ENCODE measurements at places on chromosomes 4 and X.

DNA sequence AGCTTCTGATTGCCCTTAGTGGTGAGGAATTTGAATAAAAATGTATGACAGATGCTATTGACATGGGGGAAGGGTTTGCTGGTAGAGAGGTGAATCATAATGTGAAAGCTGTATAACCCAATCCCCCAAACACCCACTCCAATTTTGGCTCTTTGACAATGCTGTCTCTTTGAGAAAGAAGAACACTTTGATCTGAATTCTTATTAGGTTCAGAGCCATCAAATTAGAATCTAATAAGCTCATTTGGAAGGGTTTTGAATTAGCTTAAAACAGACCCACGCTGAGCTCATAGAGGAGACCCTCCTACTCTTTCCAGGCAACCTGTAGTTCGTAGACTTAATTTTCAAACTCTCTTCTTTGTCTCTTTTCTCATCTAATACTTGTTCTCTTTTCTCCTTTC lies 416.6 kb upstream of the ARX start:
- no peak for DNase-seq

- no peak for DNase-seq
Measured at GRCh38 chr4:6887591-6888371, 21.8 kb upstream of the TBC1D14 start.

- no peak for DNase-seq
Measured at GRCh38 chr4:7519638-7520376, 85.1 kb upstream of the PSAPL1 start.

DNA sequence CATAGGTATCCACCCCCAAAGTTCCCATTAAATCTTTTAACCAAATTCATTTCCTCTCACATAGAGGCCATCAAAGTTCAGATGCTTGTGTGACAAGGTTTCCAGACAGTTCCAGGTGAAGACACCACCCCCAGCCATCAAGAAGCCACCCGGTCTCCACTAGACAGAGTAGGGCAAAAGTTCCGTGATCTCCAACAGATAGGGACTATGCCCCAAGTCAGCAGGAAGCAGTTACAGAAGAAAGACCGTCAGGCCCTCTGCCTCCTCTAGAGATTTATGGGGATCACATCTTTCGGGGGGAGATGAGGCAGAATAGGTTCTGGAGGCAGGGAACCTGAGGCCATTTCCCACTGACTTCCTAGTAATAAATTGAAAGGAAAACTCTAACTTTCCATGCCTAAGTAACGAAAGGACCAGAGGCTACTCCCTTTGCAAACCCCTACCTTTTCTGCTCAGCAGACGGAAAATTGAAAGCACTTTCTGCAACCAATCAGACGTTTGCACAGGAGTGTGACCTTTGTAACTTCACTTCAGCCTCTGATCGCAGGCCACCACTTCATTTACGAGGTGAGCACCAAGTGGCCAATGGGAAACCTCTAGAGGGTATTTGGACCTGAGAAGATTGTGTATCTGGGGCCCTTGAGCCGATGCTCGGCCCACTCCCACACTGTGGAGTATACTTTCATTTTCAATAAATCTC lies 18.5 kb upstream of the ZNF280C start:
- DNase-seq, result no peak

GRCh38 chr4:128649161-128649560 lies 160.3 kb upstream of the JADE1 start:
- DNase-seq, result no peak

- DNase-seq, result no peak
Measured at GRCh38 chr4:123701131-123701575, 304.6 kb downstream of the SPRY1 start.

DNA sequence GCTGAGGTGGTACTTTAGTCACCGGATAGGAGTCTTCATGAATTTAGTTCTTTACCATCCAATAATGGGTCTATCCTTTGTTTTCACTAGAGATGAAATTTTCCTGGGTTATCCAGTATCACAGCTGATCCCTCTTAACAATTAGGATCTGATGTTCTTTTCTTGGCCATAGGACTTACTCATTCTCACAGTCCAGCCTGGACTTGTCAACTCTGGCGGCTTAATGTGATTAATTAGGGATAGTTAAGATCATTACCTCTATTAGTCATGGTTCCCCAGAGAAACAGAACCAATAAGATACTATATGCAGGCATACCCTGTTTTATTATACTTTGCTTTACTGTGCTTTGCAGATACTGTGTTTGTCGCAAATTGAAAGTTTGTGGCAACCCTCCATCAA lies 272.7 kb upstream of the FAT4 start:
- no peak for DNase-seq

GRCh38 chr4:94390804-94391410 lies 48.3 kb upstream of the HPGDS start:
- no peak for DNase-seq

- no peak for DNase-seq
Measured at GRCh38 chrX:111955901-111956300, 79.9 kb downstream of the TRPC5OS start.

- DNase-seq, result no peak
Measured at GRCh38 chr4:40164459-40164858, 32.4 kb upstream of the RHOH start.

GRCh38 chr4:139146926-139147629 lies 29.9 kb downstream of the ELF2 start:
- DNase-seq, result no peak

- DNase-seq, result no peak
Measured at GRCh38 chr4:86500527-86500926, 93.6 kb upstream of the PTPN13 start.

DNA sequence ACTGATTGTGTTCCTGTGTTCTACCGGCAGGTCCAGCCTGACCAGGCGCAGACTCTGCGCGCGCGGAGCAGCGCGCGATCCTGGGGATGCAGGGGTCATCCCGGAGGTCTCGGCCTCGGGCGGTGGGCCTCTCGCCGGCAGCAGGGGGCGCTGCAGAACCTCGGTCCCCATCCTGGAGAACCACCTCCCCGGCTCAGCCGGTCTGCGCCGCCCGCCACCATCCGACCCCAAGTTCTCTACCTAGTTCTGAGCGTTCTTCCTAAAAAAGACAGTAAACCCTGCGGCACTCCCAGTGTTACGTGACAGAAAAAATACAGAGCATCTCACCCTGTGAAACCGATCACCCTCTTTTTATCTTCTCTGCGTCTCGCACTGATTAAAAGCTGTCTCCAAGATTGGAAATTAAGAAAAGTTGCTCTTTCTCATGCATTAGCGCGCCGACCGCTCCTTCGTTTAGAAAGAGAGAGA lies 1.6 kb downstream of the TRPC3 start:
- peak; percentile 30 for DNase-seq

DNA sequence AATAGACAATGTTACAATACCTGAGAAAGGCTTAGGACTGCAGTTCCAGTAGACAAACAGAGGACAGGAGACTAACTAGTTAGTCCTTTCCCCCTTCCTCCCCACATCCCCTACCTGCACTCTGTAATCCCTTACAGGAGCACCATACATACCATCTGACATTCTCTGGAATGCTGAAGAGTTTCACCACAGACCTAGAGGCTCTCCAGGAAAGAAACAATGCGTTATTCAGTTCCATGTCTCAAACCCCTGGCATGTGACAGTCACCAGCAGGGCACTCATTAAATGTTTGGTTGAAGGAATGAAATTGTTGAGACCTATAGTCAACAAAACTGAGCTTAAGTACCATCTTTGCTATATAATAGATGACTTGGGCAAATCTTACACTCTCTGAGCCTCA lies 100.2 kb upstream of the USP38 start:
- no peak for DNase-seq

DNA sequence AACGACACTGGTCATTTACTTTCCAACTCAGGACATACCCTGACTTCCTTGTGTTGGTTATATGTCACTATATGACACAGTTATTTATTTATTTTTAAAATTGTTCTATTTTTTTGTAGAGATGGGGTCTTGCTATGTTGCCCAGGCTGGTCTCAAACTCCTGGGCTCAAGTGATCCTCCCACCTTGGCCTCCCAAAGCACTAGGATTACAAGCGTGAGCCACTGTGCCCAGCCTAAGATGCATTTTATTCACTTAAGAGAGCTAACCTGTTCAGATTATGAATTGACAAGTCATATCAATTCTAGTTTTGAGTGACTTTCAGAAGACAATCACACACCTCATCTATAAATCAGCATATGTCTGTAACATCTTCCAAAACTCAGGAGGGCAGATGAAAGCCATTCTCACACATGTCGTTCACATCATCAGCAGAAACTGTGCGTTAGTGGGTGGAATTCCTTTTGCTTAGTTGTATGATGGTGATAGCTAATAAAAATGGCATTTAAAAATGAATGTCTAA lies 9.4 kb upstream of the RHOH start:
- DNase-seq, result no peak

DNA sequence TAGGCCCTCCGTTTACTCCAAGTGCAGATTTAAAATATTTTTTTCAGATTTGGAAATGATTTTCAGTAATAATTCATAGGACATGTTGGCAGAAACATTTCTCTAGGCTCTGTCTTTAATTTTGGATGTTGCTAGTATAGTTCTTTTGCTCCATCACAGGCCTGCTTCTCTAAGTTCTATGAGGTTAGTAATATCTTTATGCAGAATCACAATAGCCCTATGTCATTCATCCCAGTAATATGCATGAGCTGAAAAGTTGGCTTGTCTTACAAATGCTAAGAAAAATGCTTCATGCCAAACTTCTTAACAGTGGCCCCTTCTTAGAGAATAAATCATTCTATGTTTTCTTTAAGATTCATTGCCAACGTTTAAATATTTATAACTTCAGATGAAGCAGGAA lies 148.3 kb upstream of the TLL1 start:
- no peak for DNase-seq

GRCh38 chrX:54921427-54922021 lies 900 bp downstream of the TRO start:
- DNase-seq, result peak; percentile 71

- no peak for DNase-seq
Measured at GRCh38 chr4:168859888-168860694, 150.0 kb downstream of the CBR4 start.

DNA sequence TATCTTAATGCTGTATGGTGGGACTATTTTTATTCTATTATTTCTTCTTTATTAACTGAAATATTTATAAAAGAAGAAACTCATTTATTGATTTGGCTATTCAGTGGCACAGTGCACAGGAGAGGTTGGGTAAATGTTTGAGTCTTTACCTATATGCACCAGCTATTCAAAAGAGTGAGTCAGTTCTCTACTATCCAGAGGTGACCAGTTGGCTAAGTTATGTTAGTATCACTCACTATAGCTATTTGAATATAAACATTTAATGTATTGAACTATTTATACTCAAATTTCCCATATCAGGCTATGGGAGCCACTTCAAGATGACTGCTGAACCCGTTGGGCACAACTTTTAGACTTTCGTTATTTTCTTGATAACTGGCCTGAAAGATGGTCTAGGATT lies 106.1 kb upstream of the VEGFC start:
- DNase-seq, result no peak

DNA sequence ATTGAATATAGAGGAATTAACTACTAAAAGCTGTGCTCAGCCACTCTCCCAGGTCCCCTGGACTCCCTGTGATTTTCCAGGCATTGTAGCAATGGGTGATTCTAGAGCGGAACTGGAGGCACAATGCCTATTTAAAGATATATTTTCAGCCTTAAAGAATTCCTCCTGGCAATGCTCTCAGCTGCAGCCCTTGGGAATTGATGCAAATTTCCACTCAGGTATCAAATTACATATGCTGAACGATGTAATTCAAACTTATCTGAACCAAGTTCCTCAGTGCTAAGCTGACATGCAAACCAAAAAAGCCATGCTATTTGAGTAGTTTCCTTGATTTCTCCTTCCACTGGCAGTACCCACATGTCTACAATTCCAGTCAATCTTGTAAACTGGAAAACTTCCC lies 86.3 kb upstream of the GABRA3 start:
- DNase-seq, result no peak

GRCh38 chrX:139972629-139973624 lies 7.6 kb upstream of the CXorf66 start:
- DNase-seq, result no peak

DNA sequence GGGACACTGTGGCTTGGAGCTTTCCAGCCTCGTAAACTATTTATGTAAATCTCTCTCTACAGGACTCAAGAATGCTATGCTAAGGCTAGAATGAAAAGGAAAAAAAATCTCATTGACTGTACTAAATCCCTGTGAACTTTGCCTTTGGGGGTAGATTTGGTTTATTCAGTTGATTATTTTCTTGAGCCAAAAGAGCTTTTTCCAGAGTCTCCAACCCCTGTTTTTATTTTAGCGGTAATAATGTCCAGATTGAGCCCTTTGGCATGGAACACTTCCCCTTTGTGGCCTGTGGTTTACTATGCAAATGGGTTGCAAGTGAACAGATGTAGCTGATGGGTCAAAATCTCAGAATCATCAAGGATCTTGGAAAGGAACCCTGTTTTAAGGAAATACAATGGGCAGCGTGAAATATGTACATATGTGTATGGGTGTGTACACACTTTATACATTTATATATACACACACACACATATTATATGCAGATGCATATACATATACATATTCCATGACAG lies 72.9 kb downstream of the FAM9B start:
- DNase-seq, result no peak

GRCh38 chrX:6738518-6739470 lies 203.9 kb upstream of the VCX3A start:
- no peak for DNase-seq

DNA sequence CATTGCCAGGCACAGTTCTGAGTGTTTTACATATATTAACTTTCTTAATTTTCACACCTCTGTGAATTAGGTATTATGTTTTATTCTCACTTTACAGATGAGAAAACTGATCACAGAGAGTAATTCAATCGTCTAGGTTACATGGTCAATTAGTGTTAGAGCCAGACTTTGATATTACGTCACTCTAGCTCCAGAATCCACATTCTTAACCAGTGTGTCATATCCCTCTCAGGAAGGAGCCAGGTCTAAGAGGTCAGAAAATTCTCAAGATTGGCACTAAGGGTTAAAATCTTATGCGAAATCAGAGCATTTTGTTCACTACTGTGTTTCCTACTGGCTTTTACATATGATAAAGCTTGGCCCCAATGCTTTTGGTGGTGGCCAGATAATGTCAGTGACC lies 7.4 kb downstream of the DMP1 start:
- DNase-seq, result no peak

DNA sequence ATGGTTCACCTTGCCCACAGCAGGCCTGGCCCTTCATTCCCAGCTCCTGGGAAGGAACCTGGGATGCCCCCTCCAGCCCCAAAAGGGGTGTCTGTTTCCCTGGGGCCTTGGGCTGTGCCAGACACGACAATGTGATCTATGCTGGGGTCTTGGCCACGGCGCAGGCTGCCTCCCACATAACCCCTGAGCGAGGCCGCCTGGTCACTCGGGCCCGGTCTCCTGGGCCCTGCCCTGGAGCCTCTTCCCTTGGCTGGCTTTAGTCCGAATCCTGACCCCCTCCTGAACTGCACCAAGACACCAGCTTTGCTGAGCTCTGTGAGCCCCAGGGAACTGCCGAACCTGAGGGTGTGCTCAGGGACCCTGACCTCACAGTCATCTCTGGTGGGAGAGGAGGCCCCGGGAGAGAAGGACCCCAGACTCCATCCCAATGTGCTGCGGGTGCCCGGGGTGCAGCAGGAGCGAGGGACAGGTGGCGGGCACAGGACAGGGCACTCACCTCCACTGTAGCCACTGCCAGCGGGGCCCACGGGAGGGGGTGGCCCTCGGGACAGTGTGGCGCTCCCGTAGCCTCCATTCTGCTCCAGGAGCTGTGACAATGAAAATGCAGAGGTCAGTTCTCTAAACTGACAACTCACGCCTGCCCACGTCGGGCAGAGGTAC lies 42.0 kb downstream of the GAK start:
- no peak for DNase-seq

- DNase-seq, result no peak
Measured at GRCh38 chrX:44183329-44183728, 160.1 kb downstream of the EFHC2 start.

All from right renal pelvis (tissue), 4 donors.